ENCODE measurements at places on chromosomes 2 and 18.

GRCh38 chr2:191015239-191015638 lies 1.3 kb upstream of the STAT1 start:
- no peak for DNase-seq

GRCh38 chr2:120917886-120918285 lies 182.2 kb downstream of the GLI2 start:
- DNase-seq: no peak

DNA sequence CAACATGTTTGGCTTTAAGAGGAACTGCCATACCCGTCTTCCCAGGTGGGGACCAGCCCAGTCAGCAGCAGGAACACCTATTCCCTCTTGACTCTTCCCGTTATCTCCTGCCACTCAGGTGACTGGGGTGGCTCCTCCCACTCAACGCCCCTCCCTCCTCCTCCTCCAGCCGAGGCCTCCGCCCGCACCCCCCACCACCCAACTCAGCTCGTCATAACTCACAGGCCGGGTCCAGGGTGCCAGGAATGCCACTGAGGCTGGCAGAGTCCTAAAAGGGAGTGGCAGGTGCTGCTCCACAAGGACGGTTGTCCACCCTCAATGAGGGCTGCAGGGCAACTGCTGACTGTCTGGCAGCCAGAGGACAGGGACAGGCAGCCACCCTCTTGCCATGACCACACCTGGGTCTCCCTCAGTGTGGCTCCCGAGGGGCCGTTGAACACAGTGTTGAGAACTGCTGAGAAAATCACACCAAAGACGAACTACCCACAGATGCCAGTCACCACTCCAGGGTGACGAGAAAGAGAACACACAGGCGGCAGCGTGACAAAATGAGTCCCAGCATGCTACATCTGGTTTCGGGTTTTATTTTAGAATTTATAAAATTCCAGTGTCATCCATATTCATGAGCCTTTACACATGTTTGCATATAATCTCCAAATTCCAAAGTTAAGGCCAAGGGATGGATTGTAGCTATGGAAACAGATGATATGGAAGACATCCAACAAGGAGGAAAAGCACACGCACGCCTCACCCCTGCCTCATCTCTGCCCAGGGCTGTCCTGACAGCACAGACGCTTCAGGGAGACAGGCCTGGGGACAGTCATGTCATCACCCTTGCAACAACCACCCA lies 38.5 kb downstream of the ANO7 start:
- no peak for DNase-seq

DNA sequence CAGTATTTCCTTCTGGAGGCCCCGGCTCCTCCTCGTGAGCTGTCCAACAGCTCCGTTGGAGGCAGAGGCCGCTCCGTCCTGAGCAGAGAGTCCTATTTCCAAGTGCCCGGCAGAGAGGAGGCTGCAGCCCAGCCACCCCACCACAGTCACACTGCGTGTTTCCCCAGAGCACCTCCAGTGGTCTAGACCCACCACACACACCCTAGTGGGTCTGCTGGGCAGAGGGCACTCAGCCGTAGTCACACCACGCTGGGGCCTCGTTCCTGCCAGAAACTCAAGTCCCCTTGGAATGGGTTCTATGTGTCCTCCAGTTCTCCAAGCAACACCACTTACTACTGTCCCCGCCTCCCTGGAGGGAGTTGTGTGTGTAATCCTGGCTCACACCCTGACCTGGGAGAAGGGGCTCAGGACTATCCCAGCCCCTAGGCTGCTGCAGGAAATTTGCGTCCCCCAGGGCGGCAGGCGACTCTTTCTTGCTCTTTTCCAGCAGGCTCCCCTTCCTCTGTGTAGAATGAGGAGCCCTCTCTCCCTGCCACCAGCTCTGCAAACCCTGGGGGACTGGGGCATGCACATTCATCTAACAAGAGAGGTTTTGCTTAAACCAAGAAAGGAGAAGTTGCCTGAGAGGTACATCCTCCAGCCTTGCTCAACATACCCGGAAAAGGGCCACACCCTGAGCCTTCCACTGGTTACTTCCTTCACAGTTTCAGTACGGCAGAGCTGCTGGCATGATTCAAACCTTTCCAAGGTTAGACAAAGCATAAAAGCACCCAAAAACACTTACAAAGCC lies 114.1 kb downstream of the NDUFA10 start:
- no peak for DNase-seq

- no peak for DNase-seq
These were observed 71.1 kb upstream of the SNTG2 start for GRCh38 chr2:879540-879939.

DNA sequence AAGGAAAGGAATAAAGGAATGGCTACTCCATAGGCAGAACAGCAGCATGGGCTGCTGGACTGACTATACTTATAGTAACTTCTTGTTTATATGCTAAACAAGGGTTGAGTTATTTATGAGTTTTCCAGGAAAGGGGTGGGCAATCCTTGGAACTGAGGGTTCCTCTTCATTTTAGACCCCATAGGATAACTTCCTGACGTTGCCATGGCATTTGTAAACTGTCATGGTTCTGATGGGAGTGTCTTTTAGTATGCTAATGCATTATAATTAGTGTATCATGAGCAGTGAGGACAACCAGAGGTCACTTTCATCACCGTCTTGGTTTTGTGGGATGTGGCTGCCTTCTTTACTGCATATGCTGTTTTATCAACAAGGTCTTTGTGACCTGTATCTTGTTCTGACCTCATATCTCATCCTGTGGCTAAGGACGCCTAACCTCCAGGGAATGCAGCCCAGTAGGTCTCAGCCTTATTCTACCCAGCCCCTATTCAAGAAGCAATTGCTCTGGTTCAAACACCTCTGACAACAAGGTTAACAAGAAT lies 98.6 kb upstream of the CABLES1 start:
- no peak for DNase-seq

DNA sequence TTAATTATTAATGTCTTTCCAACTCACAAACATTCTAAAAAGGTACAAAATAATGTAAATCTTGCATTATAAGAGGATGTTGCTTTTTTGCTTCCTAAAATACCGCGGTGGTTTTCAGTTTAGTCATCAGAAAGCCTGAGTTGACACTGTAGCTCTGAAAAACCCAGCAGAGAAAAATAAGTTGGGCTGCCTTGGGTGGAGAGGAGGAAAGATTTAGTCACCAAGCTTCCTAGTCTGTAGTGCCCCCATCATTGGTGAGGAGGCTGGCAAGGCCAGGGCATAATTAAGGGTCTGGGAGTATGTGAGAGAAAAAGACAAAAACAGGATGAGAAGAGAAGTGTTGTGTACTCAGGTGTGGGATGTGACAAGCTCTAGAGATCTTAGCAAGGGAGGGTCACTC lies 5.7 kb downstream of the PTPRM start:
- DNase-seq: no peak

DNA sequence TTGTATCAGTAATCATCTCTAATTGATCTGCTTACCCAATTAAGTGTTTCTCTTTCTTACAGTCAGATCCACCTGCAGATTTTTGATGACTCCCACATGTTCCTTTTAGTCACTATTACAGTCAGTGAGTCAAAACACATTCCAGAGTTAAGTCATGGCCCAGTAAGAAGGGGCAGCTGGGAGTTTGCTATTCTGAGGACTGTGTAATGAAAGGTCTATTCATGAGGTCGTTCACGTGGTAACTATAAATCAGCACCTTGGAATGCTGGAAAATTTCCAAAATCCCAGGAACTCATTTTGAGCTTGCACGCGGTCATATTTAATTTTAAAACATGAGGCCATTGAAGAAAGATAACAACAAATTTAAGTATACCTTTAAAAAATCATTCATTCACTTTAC lies 252.5 kb downstream of the XIRP2 start:
- DNase-seq: no peak

Measured in NK-92 treated with Interleukin-12 subunit alpha and Interleukin-12 subunit beta, amount 100 ng/mL, for 24 hours (cell line).